Spinal cord (tissue), 10 donors: ENCODE measurements at places on chromosomes 1 and 21. TPM values are rescaled to one million over a fixed set of nuclear protein-coding genes. Genes with fewer than 3 reads are reported as not detected.

Gene ZNF683
- not detected for total RNA-seq

Gene HTR1D
- 0.66 TPM for total RNA-seq

Gene MYOG
- 0.11 TPM for total RNA-seq

DNA sequence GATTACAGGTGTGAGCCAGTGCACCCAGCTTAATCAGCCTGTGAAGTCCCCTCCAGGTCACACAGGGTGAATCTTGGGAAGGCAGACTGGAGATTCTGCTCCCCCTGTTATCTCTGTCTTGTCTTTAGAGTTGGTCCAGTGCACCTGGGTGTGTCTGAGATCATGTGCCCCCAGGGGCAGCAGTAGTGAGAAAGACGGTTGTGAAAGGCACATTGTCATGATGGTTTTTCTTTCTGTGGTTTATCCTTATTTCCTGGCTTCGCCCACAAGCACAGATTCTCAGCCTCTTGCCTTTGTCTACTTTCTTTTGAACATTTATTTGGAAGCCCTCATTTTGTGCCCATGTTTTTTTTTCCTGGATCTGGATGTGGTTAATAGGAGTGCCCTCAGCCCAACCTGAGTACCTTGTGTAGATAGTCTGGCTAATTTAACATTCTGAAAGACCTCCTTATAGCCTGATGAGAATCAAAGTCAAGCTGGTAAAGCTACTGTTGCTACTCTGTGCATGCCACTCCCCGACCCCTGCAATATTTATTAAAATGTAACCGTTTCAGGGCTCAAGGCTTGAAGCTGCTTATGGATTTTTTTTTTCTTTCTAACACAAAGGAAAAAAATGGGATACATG, 23.7 kb downstream of the UCK2 start:
- no peak for DNase-seq

Gene GJB4
- total RNA-seq = not detected

DNA sequence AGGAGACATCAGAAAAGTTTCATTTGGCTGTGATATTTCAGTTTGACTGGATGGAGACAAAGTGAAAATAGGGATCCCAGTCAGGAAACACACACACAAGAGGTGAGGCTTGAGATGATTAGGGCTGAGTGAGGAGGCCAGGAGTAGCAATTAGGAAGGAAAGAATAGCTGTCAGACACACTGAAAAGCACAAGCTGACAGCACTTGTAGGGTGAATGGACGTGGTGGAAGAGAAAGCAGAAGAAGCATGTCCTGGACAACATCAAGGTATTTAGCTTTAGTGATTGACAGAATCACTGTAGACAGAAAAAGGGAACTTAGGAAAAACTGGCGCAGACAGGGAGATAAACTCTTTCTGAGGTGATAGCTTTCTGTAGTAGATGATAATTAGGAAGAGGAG, 347.7 kb downstream of the TGFB2 start:
- DNase-seq = no peak

GRCh38 chr1:65425697-65426096, 5.2 kb downstream of the LEPR start:
- DNase-seq = no peak

DNA sequence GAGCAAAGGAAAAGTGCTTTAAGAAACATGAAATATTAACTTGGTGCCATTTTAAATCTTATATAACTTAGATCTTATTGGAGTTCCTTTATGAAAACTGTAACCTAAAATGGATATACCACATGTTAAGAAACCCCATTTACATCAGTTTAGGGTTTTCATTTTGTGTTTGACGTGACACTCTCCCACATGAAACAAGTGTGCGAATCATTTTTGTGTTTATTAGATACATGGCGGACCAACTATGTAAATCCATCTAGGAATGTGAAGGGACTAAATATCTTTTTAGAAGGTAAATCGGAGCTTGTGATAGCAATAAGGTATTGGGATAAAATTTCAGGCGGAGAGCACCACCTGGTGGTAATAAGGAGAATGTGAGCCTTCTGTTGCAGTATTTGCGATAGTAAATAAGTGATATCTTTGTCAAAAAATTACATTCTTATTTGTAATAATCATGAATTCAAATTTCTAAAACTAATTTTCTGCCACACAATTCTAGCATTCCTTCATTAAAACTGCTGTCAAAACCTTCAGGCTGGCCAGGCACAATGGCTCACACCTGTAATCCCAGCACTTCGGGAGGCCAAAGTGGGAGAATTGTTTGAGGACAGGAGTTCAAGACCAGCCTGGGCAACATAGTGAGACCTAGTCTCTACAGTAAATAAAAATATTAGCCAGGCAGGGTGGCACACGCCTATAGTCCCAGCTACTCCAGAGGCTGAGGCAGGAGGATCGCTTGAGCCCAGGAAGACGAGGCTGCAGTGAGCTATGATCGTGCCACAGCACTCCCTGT, 31.3 kb downstream of the SMAP2 start:
- no peak for DNase-seq

- DNase-seq = no peak
These were observed 196.7 kb upstream of the GALNT2 start for GRCh38 chr1:229870381-229870780.

DNA sequence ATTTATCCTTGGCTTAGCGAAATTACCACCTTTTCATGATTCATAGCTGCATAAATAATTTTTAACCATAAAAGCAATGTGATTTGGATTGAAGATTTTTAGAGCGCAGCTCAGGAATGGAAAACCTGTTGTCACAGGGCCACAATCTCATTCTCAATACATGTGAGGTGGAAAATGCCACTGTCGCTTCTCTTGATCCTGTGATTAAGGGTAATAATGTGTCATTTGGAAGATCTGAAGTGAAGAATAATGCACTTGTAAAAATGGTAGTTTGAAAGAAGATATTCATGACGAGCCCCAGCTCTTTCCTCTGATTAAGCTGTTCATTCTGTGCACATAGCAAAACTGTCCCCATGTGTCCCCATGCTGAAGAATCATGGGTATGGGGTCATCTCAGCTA, 230.4 kb downstream of the BACH1 start:
- no peak for DNase-seq

Gene MNDA
- total RNA-seq = 38.1 TPM

- DNase-seq = no peak
These were observed 8.8 kb upstream of the F3 start for GRCh38 chr1:94550396-94550795.

Gene TEDDM1
- not detected for total RNA-seq
